Stimulated activated CD4-positive, alpha-beta T cell treated with anti-CD3 and anti-CD28 coated beads, Interleukin-1b, Interleukin-23, amount 100 ng/mL, for 1 hour (primary cell): ENCODE measurements at places on chromosomes 5 and 9.

DNA sequence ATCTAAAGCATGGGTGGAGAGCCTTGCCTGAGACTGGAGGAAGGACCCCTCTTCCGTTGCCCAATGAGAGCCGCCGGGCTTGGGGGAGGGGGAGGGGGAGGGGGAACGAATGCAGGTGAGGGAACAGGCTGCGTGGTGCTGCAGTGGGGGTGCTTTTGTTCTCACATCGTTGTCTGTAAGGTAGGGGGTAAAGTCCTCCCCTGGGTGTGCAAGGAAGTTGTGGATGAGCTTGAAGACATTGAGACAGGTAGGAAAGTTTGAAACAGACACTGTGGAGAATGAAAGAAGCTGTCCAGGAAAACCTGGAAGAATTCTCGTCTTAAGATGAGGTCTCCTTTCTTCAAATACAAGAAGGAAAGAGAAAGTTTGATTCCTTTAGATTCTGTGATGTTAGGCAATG lies 94.1 kb upstream of the LIFR start:
- DNase-seq: no peak

DNA sequence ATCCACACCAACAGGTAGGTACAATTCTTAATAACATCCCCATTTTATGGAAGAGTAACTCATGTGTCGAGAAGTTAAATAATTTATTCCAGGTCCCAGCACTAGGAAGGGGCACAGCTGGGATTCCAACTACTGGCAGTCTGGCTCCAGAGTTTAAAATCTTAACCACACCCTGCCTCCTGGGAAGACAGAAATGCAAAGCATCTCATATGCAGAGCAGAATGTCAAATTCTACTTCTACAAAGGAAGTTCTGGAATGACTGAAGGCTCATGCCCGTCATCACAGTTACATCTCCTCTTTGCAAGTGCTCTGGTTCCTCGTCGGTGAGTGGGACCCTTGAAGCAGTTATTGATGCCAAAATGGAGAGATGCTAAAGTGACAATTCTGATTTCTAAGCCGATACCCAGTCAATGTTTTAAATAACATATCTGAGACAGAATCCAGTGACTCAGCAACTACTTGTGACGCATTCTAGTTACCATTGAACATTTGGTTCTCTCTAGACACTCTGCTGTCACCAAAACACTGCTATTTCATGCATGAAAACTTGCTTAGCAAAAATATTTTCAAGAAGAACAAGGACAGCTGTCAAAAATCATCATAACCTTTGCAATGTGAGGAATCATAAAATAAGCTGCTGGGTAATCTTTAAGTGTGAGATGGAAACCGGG lies 412.7 kb downstream of the CTNND2 start:
- no peak for DNase-seq

GRCh38 chr9:96449523-96449844 lies 485 bp upstream of the HABP4 start:
- no peak for DNase-seq

DNA sequence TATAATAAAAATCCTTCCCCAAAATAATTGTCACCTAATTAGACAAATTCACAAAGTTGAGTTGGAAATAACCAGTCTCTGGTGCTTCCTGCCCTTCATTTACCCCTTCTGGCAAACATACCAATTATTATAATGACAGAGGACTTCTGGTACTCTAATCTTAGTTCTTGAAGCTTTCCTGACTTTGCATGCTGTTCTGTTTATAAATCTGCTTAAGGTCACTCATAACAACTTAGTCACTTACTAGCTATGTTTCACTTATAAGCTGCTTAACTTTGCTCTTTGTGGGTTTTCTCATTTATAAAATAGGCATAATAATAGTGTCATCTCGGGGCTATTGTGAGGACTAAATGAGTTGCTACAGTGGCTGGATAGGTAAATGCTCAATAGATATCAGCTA lies 446.5 kb downstream of the EFNA5 start:
- DNase-seq: no peak

DNA sequence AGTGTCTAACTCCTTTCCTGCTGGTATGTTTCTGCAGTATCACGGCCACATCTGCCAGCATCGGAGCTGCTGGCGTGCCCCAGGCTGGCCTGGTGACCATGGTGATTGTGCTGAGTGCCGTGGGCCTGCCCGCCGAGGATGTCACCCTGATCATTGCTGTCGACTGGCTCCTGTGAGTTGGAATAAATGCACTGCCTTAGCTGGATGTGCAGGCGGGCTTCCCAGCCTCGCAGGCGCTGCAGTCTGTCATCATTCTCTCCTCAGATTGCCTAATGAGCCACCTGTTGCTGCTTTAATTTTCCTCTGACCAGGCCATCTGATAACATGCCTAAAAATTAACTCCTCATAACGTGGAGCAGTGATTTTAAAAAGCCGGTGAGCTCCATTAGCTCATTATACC lies 79.1 kb upstream of the PLPP6 start:
- DNase-seq: no peak

- no peak for DNase-seq
Measured at GRCh38 chr9:91778031-91778430, 172.0 kb downstream of the ROR2 start.

GRCh38 chr5:126143622-126144021 lies 279.6 kb upstream of the GRAMD2B start:
- no peak for DNase-seq

GRCh38 chr9:116806075-116806474 lies 119.0 kb downstream of the TRIM32 start:
- DNase-seq: no peak

- no peak for DNase-seq
Measured at GRCh38 chr5:98111686-98112085, 661.8 kb upstream of the RGMB start.

DNA sequence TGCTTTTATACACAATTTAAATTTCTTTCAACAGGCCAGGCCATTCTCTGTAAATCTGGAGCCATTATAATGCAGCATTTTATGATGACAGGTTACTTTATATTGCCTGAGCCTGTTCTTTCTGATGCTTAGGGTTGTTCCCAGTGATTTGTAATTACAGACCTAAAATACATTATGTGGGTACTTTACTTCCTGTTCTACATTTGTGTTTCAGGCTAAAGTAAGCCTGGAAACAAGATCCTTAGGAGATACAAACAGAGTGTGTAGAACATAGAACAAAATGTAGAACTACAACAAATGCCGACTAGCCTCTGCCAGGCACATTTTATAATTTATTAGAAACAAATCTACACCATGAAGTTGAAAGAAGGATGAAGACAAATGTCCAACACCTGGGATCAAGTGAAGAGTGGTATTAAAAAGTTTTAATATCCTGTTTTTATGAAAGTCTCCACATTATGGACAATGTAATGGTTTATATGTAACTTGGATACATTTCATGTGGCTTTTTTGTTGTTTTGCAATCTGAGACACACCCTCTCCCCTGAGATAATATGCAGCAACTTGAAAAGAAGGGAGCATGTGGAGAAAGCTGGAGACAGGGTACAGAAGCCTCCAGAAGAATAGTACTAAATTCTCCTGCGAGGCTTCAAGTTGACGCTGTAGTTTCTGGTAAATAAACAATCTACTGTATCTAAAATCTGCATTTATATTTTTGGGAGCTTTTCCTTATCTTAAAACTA lies 46.9 kb downstream of the VCAN start:
- DNase-seq: no peak

DNA sequence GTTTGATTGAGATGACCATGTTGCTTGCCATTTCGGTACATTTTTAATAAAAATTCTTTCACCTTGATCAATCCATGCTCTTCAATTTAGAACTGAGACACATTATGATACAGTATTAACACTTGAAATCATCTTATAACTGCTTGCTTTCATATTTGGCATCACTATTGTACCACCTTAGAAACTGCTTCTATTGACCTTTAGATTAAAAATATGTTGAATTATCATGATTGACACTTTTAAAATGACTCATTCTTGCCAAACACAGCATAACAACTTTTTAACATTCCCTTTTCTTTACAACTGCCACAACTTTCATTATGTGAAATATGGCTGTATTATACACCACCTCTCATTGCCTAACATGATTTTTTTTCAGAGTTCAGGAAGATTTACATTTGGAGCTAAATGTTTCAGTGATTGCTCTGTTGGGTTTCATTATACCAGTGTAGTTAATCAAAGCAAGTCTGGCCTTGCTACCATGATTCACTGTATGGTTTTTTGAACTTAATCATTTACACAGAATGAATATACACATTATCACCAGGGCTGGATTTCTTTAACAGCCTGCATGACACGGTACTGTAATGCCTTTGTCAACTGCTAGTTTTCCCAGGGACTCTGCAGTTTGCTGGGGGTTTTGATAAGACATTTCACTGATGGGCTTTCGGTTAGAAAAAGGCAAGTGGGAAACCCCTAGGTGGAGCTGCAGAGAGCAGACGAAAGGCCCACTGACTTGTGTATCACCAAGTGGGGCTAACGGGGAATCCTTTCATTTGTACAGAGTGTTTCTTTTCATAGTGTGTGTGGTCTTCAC lies 93.6 kb upstream of the TLE4 start:
- DNase-seq: no peak

- DNase-seq: no peak
Measured at GRCh38 chr9:6614489-6614888, 31.0 kb downstream of the GLDC start.
